ENCODE measurements at places on chromosomes 4 and X.

- DNase-seq: peak; percentile 1
Observed at GRCh38 chr4:97656044-97656720, 487.1 kb downstream of the STPG2 start.

DNA sequence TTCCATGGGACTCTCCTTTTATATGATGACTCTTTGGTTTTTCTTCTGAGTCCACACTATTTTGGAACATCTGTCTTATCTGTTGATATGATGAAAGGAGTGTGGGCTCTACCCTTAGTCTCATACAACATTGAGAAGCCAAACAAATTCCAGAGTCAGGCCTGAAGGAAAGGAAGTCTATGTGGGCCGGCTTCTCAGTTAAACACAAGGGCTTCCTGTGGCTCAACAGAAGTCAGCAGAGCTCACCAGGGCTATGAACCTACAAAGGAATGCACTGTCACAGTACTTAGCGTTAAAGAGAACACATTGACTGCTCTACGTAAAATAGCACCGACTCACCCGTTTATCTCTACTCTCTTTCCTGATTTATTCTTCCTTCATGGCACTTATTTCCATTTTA is 641.0 kb upstream of the FRG1 start:
- no peak for DNase-seq

DNA sequence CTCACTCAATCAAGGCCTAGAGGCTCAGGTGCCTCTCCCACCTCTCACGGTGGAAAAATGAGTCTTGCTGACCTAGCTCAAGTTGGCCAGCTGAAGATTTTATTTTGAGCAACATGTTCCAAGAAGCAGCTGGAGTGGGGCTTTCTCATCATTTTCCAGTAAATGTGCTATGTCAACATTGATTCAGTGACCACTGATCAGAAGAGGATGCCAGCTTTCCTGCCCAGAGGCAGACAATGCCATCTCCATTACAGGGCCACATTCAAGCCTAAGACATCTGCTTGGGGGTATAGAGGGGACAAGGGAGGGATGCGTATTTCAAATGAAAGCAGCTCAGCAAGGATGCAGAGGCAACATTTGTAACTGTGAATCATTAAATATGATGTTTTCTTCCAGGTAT is 3.0 kb downstream of the MEPE start:
- no peak for DNase-seq

DNA sequence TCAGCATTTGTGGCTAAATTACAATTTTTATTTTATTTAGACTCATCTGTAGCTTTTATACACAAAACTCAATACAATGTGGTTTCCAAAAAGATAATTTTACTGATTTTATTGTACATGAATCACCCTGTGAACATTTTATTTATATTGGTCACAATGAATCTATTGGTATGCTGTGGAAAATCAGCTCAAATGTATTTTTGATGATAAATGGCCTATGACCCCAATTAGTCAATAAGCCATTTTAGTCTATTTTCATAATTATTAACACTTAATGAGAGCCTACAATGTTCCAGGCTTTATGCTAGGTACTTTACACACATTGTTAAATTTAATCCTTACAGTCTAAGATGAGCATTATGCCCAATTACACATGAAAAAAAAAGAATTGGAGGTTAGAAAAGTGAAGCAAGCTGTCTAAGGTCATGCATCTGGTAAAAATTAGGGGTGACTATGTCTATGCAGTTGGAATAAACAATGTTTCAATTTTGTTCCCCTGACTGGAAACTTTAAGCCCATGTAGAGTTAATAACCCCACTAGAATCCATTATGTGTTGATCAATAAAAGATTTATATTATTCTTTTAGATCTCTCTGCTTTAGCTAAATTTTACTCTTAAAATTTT is 344.7 kb downstream of the PABPC4L start:
- DNase-seq: no peak

GRCh38 chrX:1385253-1386223 is 6.4 kb downstream of the SLC25A6 start:
- DNase-seq: no peak

DNA sequence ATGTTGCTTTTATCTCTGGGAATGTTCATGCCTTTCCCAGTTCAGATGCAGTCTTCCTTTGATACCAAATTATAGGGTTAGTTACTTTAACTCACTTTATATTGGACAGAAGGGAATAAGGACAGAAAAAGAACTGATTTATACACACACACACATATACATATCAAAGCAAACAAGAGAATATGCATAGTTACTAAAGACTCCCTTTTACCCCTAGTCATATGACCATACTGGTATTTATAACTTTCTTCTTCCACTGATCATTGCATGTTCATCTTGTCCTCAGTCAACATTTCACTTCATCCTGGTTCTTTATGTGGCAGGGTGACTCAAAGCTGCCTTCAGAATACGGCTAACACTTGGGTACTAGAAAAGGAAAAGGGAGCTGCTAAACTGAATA is 120.4 kb downstream of the PARM1 start:
- DNase-seq: no peak

DNA sequence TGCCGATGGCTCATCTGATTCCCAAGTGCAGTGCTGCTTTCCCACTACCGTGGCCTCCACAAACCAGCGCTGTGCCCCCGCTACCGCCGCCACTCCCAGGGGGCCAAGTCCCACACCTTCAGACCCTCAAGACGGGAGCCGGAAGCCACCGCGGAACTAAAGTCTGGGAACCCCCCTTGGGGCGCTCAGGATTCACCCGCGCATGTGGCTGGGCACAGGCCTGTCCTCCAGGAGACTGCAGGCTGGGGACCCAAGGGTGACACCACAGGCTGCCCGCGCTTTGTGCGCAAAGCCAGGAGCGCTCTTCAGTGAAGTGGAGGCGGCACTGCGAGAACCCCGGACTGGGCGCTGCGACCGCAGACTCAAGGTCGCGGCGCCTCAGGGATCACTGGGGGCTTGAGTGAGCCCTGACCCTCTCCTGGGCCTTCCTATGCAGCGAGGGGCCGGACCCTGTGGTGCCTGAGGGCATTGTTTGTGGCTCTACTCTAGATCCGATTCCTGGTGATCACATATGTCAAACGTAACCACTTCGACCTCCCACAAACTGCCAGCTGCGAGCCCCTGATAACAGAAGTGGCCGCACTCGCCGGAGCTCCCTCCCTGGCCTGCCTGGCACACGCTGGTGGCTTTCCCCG is 20.4 kb upstream of the TBC1D14 start:
- DNase-seq: no peak

DNA sequence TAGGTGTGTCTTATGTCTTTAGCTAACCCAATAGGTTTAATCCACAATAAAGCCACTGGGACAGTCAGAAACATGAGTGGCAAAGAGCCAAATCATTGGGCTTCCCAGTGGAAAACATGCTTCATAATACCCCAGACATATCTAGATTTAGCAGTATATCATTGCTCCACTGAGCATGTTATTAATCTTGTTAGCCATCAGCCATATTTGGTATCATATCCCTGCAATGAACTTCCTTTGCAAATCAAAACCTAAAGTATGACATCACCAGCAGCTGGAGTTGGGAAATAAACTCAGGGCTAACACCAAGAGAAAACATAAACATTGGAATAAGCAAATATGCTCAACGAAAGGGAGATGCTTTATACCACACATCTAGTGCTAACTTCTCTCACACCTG is 280.8 kb upstream of the NOCT start:
- peak; percentile 48 for DNase-seq

GRCh38 chr4:152515678-152516077 is 20.2 kb downstream of the FBXW7 start:
- DNase-seq: peak; percentile 77

GRCh38 chr4:138916763-138917162 is 98.8 kb upstream of the NOCT start:
- no peak for DNase-seq

GRCh38 chr4:56981795-56982201 is 3.1 kb downstream of the POLR2B start:
- DNase-seq: no peak

- no peak for DNase-seq
Observed at GRCh38 chr4:71487344-71487920, 148.6 kb downstream of the SLC4A4 start.
